ENCODE measurements at places on chromosomes 7 and 10. TPM values are rescaled to one million over a fixed set of nuclear protein-coding genes. Genes with fewer than 3 reads are reported as not detected.

The TBXAS1 gene
- 3.1 TPM for polyA plus RNA-seq

The CYP2W1 gene
- polyA plus RNA-seq, result not detected

The ASB4 gene
- polyA plus RNA-seq, result 1.4 TPM

The ZNF655 gene
- polyA plus RNA-seq, result 31.5 TPM

The UTF1 gene
- not detected for polyA plus RNA-seq

The SPDYE16 gene
- 0.09 TPM for polyA plus RNA-seq

The LBX1 gene
- not detected for polyA plus RNA-seq

The SMO gene
- polyA plus RNA-seq, result 4.9 TPM

The TMEM184A gene
- 0.38 TPM for polyA plus RNA-seq

The ASAH2B gene
- polyA plus RNA-seq, result 2.2 TPM

Data from right cardiac atrium (tissue), 5 donors.